ENCODE measurements at places on chromosomes 2 and 18. TPM values are rescaled to one million over a fixed set of nuclear protein-coding genes. Genes with fewer than 3 reads are reported as not detected.

DNA sequence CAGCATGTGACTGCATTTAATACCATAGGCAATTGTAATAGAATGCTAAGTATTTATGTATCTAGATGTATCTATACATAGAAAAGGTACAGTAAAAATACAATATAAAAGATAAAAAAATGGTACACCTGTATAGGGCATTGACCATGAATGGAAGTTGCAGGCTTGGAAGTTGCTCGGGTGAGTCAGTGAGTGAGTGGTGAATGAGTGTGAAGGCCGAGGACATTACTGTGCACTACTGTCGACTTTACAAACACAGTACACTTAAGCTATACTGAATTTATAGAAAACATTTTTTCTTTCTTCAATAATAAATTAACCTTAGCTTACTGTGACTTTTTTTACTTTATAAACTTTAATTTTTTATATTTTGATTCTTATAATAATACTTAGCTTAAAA lies 8.9 kb downstream of the DIS3L2 start:
- H3K36me3 ChIP-seq = no peaks in the 10 kb centered on the region
- H3K4me3 ChIP-seq = no peak overlapping the region
- no peak overlapping the region for H3K27ac ChIP-seq
- no peak for DNase-seq
- H3K27me3 ChIP-seq = no peaks in the 10 kb centered on the region

DNA sequence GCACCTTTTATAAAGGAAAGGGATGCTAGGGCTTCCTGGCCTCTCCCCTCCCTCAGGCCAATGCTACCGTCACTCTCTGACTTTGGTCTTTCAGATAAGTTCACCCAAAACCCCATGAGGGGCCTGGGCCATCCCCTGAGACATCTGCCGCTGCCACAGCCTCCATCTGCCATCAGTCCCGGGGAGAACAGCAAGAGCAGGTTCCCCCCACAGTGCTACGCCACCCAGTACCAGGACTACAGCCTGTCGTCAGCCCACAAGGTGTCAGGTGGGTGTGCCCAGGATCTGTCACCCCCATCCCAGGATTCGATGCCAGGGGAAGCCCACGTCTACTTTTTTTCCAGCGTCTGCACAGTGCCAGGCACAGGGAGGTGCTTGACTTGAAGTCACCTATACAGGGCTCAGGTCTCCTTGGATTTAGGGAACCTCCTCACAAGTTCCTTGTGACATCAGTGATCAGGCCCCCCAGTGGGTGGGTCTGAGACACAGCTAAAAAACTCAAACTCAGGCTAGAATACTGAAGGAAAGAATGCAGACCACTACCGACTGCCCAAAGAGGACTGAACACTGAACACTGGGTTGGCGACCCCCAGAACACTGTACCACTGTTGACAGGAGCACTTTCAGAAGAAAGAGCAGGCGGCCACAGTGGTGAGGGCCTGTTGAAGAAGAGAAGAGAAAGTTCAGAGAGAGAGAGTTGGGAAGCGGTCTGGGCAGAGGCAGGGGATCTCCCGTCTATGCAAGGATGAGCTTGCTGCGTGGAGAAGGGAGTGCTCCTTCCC lies 85.3 kb downstream of the EPAS1 start:
- H3K4me1 ChIP-seq = no peaks in the 10 kb centered on the region
- no peak overlapping the region for H3K4me3 ChIP-seq
- H3K27ac ChIP-seq = no peak overlapping the region
- no peaks in the 10 kb centered on the region for H3K36me3 ChIP-seq

Gene MBOAT2
- 12.5 TPM for total RNA-seq

DNA sequence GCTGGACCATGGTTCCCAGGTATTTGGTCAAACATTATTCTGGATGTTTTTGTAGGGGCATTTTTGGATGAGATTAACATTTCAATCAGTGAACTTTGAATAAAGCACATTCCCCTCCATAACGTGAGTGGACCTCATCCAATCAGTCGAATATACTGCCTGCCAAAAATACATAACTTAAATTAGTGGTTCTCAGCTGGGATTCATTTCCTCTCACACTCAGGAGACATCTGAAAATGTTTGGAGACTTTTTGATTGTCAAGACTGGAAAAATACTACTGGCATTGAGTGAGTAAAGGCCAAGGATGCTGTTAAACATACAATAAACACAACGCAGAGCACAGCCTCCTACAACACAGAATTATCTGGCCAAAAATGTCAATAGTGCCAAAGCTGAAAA lies 198.2 kb downstream of the MYO1B start:
- no peak overlapping the region for H3K27ac ChIP-seq
- no peak for DNase-seq
- no peak overlapping the region for H3K4me3 ChIP-seq
- H3K27me3 ChIP-seq = no peaks in the 10 kb centered on the region

DNA sequence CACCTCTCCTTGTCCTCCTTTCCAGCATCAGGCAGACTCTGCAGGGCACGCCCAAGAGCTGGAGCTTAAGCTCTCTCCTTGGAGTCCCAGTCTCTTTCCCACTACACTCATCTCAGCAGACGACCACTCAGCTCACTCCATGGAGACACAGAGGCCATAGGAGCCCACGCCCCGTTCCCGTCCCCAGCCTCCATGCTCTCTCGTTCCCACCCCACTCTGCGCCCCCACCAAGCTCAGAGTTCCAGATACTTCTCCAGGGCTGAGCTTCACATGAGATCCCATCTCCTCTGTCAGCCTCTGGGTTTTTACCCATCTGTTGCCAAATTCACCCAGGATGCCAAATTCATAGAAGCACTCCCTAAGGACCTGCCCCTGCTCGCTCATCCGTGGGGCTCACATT lies 87.3 kb downstream of the MALT1 start:
- no peaks in the 10 kb centered on the region for H3K36me3 ChIP-seq
- H3K4me1 ChIP-seq = no peaks in the 10 kb centered on the region
- H3K27ac ChIP-seq = no peak overlapping the region
- no peak overlapping the region for H3K4me3 ChIP-seq
- H3K27me3 ChIP-seq = no peaks in the 10 kb centered on the region
- DNase-seq = no peak

GRCh38 chr2:26345283-26345544 lies 729 bp upstream of the SELENOI start:
- H3K4me3 ChIP-seq = peak overlapping the region; percentile 88
- DNase-seq = no peak
- peak overlapping the region; percentile 96 for H3K27ac ChIP-seq
- H3K36me3 ChIP-seq = no peaks in the 10 kb centered on the region
- no peaks in the 10 kb centered on the region for H3K27me3 ChIP-seq

Gene INPP4A
- total RNA-seq = 15.6 TPM

DNA sequence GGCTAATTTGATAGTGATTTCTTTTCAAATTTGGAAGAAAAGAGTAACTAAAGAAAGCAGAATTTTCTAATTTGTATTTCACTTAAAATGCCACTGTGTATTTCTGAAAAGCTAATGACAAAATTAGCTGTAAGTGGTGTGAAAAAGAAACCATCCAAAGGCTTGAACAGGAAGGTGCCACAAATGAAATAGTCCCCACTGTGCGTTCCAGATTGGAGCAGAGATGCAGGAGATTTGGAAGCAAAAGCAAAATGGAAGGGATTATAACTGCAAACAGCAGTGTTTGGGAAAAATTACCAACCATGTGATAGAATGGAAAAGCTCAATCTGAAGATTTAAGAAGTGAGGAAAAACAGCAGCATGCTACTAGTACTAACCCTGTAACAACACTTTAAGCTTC lies 498.7 kb downstream of the SUCLG1 start:
- no peak for DNase-seq
- no peaks in the 10 kb centered on the region for H3K36me3 ChIP-seq
- H3K27ac ChIP-seq = no peak overlapping the region
- no peaks in the 10 kb centered on the region for H3K27me3 ChIP-seq

Gene CAPN14
- not detected for total RNA-seq

GRCh38 chr2:200703127-200703925 lies 108.4 kb upstream of the BZW1 start:
- DNase-seq = no peak
- H3K27me3 ChIP-seq = no peaks in the 10 kb centered on the region
- H3K4me1 ChIP-seq = peaks cover 13% of the 10 kb centered on the region
- H3K4me3 ChIP-seq = no peak overlapping the region

Gene SPC25
- total RNA-seq = 1.1 TPM

Gene SLC5A7
- total RNA-seq = not detected

DNA sequence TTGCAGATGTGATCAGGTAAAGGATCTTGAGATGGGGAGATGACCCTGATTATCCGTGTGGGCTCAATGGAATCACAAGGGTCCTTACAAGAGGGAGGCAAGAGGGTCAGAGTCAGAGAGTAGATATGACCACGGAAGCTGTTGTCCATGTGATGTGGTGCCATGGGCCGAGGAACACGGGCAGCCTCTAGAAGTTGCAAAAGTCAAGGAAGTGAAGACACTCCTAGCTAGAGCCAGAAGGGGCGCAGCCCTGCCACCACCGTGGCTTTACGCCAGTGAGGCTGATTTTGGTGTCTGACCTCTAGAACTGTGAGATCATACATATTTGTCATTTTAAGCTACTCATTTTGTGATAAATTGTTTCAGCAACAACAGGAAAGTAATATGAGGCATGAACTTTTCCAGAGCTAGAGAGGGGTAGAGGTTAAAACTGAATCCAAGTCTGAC lies 114.4 kb downstream of the CAPN13 start:
- no peaks in the 10 kb centered on the region for H3K27me3 ChIP-seq
- H3K4me1 ChIP-seq = no peaks in the 10 kb centered on the region
- H3K27ac ChIP-seq = no peak overlapping the region
- DNase-seq = peak; percentile 37
- H3K4me3 ChIP-seq = no peak overlapping the region

Gene ASB18
- not detected for total RNA-seq

GRCh38 chr2:213787869-213788268 lies 503.6 kb downstream of the SPAG16 start:
- H3K27ac ChIP-seq = no peak overlapping the region
- H3K4me1 ChIP-seq = no peaks in the 10 kb centered on the region
- H3K36me3 ChIP-seq = no peaks in the 10 kb centered on the region
- no peaks in the 10 kb centered on the region for H3K27me3 ChIP-seq
- no peak overlapping the region for H3K4me3 ChIP-seq

- H3K27me3 ChIP-seq = no peaks in the 10 kb centered on the region
- H3K4me1 ChIP-seq = no peaks in the 10 kb centered on the region
- H3K27ac ChIP-seq = no peak overlapping the region
- no peak overlapping the region for H3K4me3 ChIP-seq
Measured at GRCh38 chr2:39620067-39620466, 45.6 kb upstream of the TMEM178A start.

Gene CD8B
- 30.5 TPM for total RNA-seq

DNA sequence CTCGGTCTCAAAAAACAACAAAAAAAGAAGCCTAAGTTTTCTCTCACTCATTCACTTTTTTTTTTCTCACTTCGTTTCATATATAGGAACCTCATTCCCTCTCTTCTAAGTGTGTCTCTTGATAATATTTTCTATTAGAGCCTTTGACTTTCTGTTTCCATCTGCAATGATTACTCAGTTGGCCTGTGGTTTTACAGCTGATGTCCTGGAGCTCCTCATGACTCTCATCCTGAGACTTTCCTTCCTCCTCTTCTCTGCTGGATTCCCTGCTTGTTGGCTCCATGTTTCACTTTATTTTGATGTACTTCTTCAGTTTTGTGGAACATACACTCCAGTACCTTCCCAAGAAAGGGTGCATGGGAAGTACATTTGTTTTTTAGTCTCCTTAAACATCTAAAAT lies 154.2 kb upstream of the GATA6 start:
- DNase-seq = no peak
- no peak overlapping the region for H3K27ac ChIP-seq
- H3K36me3 ChIP-seq = no peaks in the 10 kb centered on the region
- H3K27me3 ChIP-seq = no peaks in the 10 kb centered on the region
- no peaks in the 10 kb centered on the region for H3K4me1 ChIP-seq

GRCh38 chr2:241777170-241777685 lies 606 bp downstream of the GAL3ST2 start:
- no peak overlapping the region for H3K27ac ChIP-seq
- H3K4me1 ChIP-seq = peaks cover 15% of the 10 kb centered on the region

Gene EHD3
- total RNA-seq = 0.88 TPM

Gene STPG4
- 1.7 TPM for total RNA-seq

- no peak overlapping the region for H3K4me3 ChIP-seq
- no peaks in the 10 kb centered on the region for H3K27me3 ChIP-seq
- no peaks in the 10 kb centered on the region for H3K36me3 ChIP-seq
- no peak for DNase-seq
Measured at GRCh38 chr2:46441838-46442712, 37.3 kb upstream of the TMEM247 start.

Gene MYO5B
- total RNA-seq = 105 TPM

- H3K36me3 ChIP-seq = peaks cover 8% of the 10 kb centered on the region
- H3K4me1 ChIP-seq = no peaks in the 10 kb centered on the region
- H3K4me3 ChIP-seq = no peak overlapping the region
- H3K27ac ChIP-seq = no peak overlapping the region
- no peaks in the 10 kb centered on the region for H3K27me3 ChIP-seq
- no peak for DNase-seq
Measured at GRCh38 chr2:156585457-156585856, 149.3 kb downstream of the GPD2 start.

Gene COLEC11
- not detected for total RNA-seq

Gene OTOF
- total RNA-seq = not detected

GRCh38 chr18:55136258-55136657 lies 177.0 kb upstream of the CCDC68 start:
- H3K36me3 ChIP-seq = no peaks in the 10 kb centered on the region
- H3K27me3 ChIP-seq = no peaks in the 10 kb centered on the region
- H3K4me3 ChIP-seq = no peak overlapping the region
- no peaks in the 10 kb centered on the region for H3K4me1 ChIP-seq
- DNase-seq = no peak

- H3K27ac ChIP-seq = no peak overlapping the region
- H3K36me3 ChIP-seq = no peaks in the 10 kb centered on the region
- H3K27me3 ChIP-seq = no peaks in the 10 kb centered on the region
- no peaks in the 10 kb centered on the region for H3K4me1 ChIP-seq
- H3K4me3 ChIP-seq = no peak overlapping the region
- no peak for DNase-seq
Measured at GRCh38 chr2:45382744-45383143, 228.3 kb downstream of the SRBD1 start.

GRCh38 chr2:25566694-25567093 lies 106.7 kb downstream of the DTNB start:
- H3K4me3 ChIP-seq = no peak overlapping the region
- H3K36me3 ChIP-seq = no peaks in the 10 kb centered on the region
- DNase-seq = peak; percentile 40
- H3K27ac ChIP-seq = no peak overlapping the region
- no peaks in the 10 kb centered on the region for H3K27me3 ChIP-seq

DNA sequence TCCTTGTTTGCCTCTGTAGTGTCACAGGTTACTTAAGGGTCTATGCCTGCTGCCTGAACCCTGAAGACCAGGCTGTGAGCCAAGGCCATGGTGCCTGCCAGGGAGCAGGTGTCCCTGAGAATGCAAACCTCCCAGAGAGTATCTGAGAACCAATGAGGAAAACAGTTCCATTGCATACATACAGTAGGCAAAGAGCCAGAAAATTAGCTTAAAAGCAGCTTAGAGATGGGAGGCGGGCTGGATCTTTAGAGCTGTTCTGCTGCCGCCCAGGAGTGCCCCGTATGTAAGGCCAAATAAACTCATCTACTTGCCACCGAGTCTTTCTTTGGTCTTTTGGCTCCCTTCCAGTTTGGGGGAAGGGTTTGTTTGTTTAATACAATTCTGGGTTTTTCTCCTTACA lies 327.9 kb downstream of the CLIP4 start:
- no peak overlapping the region for H3K4me3 ChIP-seq
- H3K27ac ChIP-seq = no peak overlapping the region
- no peaks in the 10 kb centered on the region for H3K27me3 ChIP-seq
- no peaks in the 10 kb centered on the region for H3K4me1 ChIP-seq

Gene C2orf80
- total RNA-seq = not detected

Gene EGR4
- not detected for total RNA-seq

GRCh38 chr18:3704556-3705344 lies 254.8 kb downstream of the TGIF1 start:
- no peaks in the 10 kb centered on the region for H3K36me3 ChIP-seq
- no peaks in the 10 kb centered on the region for H3K4me1 ChIP-seq
- H3K27ac ChIP-seq = no peak overlapping the region

Data from Peyer's patch (tissue), 4 donors.